ENCODE measurements at places on chromosomes 7 and 10.

GRCh38 chr7:94904982-94905381 lies 2.4 kb upstream of the PPP1R9A start:
- DNase-seq: no peak

DNA sequence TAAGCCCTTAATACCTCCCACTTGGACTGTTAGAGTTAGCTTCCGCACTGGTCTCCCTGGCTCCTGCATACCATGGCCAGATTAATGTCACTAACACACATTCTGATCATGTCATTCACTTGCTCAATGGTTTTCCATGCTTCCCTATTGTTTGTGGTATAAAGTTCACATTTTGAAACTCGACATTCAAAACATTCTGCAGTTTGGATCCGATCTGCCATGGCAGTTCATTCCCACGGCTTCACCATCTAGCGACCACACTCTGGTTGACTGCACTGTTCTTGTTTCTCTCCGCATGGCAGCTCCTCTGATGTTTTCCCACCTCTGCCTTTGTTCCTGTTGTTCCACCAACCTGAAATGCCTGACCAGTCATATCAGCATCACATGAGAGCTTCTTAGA lies 87.4 kb upstream of the WAC start:
- no peak for DNase-seq

- DNase-seq: no peak
Observed at GRCh38 chr10:98300526-98301229, 32.7 kb upstream of the LOXL4 start.

DNA sequence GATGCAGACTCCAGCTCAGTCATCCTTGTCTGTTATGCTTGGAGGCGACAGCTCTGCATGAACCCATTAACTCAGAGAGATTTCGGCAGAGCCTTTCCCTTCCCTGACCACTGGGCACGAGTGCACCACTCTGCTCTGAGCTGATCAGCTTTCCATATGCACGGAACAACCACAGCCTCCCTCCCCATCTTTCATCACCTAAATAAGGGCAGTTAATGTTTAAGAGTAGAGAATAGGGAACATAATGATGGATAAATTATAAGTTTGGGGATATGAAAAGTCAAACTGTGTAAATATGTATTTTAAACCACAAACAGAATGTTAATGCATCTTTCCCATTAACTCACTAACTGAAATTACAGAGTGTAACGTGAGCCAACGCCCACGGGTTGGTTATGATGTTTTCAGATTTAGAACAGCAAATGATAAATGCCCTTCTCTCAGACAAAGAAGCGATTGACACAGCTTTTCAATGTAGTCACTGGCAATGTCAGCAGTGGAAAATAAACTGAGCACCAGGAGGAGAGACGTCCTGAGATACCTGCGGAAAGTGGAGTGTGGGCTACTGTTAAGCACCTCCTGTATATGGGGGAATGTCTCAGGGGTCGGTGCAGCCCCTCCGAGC lies 658.2 kb downstream of the LRMDA start:
- DNase-seq: no peak

- no peak for DNase-seq
Observed at GRCh38 chr10:677750-678661, 11.5 kb downstream of the DIP2C start.

GRCh38 chr10:101007915-101008822 lies 8.6 kb downstream of the LZTS2 start:
- DNase-seq: no peak

- DNase-seq: no peak
Observed at GRCh38 chr7:102721-103120, 89.7 kb upstream of the FAM20C start.

GRCh38 chr7:17489961-17490360 lies 191.5 kb downstream of the AHR start:
- no peak for DNase-seq

DNA sequence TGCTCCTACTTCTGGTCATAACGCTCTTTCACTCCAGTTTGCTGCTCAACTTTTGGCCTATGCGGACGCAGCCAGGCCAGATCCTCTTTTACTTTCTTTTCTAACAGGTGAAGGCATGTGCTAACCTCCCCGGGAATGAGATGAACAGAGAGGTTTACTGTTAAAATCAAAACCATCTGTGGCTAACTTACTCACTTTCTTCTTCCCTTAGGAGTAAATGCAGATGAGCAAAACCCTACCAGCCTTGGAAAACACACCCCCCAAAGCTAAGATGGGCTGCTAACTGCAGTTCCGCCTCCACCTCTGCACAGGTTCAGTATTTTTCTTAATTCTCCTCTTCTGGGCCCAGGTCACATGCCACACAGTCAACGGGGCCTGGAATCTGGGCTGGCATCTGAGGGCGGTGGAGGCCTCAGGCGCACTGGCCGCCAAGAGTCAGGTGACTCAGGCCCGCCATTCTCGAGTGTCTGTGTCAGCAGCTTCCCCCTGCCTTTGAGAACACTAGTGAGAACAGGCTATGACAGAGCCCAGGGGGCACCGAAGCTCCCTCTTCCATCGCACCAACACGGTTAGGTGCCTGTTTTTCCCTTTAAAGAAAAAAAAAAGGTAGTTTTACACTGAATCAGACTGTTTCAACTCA lies 11.1 kb downstream of the FAM53B start:
- DNase-seq: no peak

DNA sequence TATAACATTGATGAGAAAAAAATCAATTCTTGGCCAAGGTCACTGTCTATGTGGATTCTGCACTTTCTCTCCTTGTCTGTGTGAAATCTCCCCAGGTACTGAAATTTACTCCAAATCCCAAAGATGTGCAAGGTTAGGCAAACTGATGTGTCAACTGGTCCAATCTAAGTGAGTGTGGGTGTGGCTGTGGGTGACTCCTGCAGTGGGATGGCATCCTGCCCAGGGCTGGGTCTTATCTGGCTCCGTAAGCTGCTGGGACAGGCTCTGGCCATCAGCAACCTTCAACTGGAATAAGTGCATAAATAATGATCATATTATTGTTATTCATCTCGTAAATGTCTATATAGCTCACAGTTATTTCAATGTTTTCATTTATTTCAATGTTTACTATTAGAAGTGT lies 79.3 kb downstream of the JCAD start:
- DNase-seq: no peak

DNA sequence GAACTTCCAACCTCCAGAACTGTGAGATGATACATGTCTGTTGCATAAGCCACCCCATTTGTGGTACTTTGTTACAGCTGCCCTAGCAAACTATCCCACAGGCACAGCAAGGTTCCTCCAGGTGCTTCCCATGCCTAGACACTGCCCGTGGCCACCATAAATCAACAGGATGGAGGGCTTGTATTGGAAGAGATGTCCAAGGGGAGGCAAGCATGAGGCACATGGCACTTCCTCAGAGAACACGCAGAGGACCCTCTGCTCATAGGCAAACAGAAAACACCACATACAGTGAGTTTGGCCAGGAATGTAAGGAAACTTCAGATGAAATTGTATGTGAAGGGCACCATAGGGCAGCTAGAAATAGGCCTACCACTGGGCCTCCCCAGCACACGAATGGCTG lies 291.1 kb downstream of the GRID1 start:
- DNase-seq: no peak

- no peak for DNase-seq
Observed at GRCh38 chr7:116089293-116089692, 58.7 kb upstream of the TFEC start.

DNA sequence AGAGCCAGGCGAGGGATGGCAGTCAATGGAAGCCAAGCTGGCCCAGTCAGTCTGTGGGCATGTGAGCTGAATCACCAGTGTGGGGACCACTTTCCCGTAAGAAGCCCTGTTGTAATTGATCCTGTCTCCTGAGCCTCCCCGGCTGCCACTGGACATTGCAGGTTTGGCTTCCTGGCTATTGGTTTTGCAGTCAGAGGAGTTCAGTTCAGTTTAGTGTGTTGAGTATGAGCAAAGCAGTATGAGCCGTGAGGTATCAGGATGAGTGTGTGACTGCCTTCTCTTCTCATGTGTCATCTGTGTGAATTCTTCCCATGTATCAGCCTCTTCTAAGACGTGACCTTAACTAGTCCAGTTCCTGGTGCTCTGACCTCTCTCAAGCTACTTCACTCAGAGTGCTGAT lies 227.4 kb downstream of the PRKG1 start:
- no peak for DNase-seq

DNA sequence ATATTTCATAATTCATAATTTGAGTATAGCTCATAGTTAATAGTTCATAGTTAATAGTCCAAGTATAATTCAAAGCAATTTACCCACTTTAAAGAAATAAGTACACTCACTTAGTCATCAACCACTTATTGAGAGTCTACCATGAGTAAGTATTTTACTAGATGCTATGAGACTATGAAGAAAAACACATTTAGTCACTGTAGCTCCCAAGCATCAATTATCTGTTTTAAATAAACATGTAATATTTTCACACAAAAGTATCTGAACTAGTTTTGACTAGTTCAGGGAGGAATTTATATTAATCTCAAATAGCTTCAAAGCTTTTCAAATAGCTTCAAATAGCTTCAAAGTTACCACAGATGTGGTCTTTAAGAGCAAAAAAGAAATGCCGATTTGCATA lies 119.2 kb downstream of the ANK3 start:
- no peak for DNase-seq

All from HCT116 (cell line).